IPS DF 19.7 (cell line): ENCODE measurements at places on chromosomes 2 and 18.

DNA sequence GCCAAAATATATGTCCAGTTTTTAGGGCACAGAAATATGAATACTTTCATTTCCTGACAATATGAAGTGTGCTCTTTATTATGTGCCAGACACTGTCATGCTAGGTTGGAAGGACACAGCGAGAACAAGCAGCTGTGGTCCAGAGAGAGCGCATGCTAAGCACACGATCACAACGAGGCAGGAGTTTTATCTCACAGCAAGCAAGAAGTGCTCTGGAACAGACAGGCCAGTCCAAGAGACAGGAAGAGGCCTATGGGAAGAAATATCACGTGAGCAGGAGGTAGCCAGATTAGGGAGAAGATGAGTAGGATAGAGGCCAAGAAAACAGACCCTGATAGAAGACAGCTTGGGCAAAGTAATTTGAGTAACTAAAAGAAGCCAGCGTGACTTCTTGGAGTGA, 135.5 kb upstream of the CAB39 start:
- DNase-seq, result no peak

- DNase-seq, result no peak
Measured at GRCh38 chr2:64770137-64770780, 116.5 kb upstream of the SERTAD2 start.

- no peak for DNase-seq
Measured at GRCh38 chr2:41716497-41716896, 331.3 kb upstream of the PKDCC start.

DNA sequence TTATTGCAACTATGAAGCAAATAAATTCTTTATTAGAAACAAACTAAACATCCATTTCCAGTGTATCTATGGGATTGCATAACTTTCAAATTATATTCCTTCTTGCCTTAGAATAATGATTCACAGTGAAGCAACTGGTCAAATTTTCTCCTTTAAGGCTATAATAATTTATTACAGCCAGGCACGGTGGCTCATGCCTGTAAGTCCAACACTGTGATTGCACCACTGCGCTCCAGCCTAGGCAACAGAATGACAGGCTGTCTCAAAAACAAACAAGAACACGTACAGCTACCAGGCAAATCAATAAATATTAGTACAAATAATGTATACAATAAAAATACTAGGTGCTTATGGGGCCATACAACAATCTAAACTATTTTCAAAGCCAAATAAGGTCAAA, 1416.2 kb downstream of the LRP1B start:
- DNase-seq, result no peak

DNA sequence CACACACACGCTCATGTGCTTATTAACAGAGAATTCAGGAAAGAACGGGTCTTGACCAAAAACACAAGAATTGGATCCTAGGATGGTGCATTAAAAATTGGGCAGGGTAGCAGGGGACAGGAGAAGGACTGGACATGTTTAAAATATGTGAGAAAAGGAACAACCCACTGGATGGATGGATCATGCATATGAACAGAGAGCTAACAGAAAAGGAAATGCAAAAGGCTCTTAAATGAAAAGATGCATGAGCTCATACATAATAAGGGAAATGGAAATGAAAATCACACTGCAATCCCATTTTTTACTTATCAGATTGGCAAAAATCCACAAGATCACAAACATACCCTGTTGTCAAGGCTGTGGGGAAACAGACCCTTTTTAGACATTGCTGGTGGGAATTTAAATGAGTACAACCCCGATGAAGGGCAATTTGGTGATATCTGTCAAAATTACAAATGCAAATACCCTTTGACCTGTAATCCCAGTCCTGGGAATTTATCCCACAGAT, 440.6 kb upstream of the SLC14A2 start:
- no peak for DNase-seq

GRCh38 chr2:65198737-65199136, 28.9 kb upstream of the ACTR2 start:
- no peak for DNase-seq

DNA sequence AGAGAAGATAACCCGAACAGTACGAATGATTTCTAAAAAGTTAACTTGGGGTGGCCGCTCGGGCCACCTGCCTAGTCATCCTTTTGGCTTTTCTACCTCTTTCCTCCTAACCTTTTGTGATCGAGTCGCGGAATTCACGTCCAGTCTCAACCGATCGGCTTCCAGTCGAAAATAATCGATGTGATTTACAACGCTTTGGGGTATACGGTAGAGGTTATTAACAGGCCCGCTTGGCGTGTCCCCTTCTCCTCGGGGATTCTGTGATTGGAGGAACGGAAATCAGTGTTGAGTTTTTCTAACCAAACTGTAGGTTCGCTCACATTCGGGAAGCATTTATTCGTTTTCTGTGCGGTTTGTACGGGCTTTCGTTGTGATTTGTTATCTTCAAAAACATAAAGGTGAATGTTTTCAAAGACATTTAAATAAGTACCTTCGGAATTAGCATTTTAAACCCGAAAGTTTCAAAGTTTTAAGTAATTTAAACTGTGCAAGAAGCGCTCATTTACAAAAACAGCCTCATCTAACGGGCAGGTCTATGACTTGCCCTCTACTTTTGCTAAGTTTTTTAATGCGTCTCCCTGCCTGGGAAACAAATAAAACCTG, 588 bp upstream of the FOXI3 start:
- no peak for DNase-seq

DNA sequence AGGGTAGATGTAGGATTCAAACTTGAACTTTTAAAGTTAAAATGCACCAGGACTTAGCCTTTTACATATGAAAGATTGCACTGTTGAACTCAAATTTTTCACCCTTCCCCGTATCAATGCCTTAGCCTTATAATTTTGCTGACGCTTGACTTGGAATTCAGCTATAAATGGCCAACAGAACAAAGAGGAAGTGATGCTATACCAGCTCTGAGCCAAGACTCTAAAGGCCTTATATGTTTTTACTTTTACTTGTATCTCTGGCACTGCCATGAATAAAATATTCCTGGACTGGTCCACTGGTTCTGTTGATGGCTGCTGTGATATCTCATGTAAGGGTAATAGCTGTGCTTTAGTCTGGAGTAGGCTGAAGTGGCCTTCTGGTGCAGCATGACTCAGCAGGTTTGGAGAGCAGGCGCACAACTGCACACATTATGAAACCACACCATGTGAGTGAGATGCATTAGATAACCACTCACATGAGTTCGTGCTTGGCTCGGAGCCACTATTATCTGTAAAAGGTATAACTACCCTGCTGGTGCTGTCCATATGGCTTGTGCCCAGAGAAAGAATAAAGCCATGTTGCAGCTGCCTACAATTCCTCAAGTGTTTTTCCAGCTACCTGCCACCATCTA, 8.4 kb upstream of the IER3IP1 start:
- no peak for DNase-seq

GRCh38 chr18:3803350-3803749, 353.4 kb downstream of the TGIF1 start:
- DNase-seq, result no peak

- no peak for DNase-seq
Measured at GRCh38 chr2:6724605-6725140, 141.0 kb downstream of the CMPK2 start.

GRCh38 chr2:63926815-63927214, 85.1 kb downstream of the UGP2 start:
- DNase-seq, result no peak

- no peak for DNase-seq
Measured at GRCh38 chr2:155840661-155841060, 491.9 kb downstream of the NR4A2 start.

DNA sequence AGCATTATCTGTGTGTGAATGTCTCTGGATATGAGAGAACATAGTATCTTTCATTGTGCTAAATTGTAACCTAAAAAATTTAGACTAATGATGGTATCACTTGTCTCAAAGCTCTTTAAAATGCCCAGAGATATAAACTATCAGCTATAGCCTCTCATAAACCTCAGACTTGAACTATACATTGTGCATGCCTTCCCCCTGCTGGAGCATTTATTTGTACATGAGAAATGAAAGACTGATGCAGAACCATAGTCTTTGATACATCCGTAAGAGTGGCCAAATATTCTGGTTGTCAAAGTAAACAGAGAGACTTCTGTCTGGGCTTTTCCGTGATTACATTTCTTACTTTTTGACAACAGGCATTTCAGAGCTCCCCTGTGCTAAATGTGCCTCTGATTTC, 71.9 kb upstream of the CCDC68 start:
- no peak for DNase-seq

GRCh38 chr2:191015831-191016230, 1.9 kb upstream of the STAT1 start:
- DNase-seq, result no peak

GRCh38 chr2:56266761-56267414, 83.1 kb downstream of the CCDC85A start:
- no peak for DNase-seq

GRCh38 chr2:8579485-8580085, 102.3 kb upstream of the ID2 start:
- no peak for DNase-seq

- no peak for DNase-seq
Measured at GRCh38 chr2:25505622-25506021, 163.9 kb upstream of the DNMT3A start.

- no peak for DNase-seq
Measured at GRCh38 chr2:65489269-65489668, 56.9 kb upstream of the SPRED2 start.

GRCh38 chr2:240246173-240246820, 105.8 kb upstream of the OTOS start:
- no peak for DNase-seq

GRCh38 chr18:69282371-69282770, 118.3 kb upstream of the DOK6 start:
- DNase-seq, result no peak
